ENCODE measurements at places on chromosomes 2 and 18.

GRCh38 chr18:31429623-31430022 is 17.9 kb upstream of the DSG3 start:
- DNase-seq = no peak

DNA sequence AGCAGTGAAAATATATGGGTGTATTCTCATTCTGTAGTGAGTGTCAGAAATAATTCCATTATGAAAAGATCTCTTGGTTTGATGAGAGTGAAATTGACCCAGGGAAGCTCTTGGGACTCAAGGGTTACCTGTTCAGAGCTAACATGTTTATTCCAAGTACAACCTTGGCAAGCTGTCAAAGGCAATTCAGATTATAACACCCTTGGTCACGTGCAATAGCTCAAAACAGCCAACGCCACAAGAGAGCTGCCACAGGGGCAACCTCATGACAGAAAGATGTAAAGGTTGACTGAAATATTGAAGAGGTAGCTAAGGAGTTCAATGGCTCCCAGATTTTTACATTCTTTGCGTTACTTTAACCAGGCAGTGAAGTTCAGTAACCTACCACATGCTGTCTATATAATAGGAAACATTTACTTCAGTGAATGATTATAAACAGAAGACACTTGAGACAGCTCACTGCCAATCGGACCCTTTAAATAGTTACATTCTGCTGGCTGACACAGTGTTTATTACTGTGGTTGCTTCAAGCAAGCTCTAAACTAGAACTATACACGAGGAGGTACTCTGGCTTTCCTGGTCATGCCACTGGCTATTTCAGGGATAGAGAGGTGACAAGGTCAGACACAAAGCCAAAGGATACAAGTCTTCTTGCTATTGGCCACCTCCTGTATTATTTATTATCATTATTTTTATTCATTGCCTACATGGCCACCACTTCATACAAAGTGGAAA is 187.3 kb downstream of the PID1 start:
- no peak for DNase-seq

- no peak for DNase-seq
Measured at GRCh38 chr18:9494778-9495331, 19.5 kb downstream of the RALBP1 start.

DNA sequence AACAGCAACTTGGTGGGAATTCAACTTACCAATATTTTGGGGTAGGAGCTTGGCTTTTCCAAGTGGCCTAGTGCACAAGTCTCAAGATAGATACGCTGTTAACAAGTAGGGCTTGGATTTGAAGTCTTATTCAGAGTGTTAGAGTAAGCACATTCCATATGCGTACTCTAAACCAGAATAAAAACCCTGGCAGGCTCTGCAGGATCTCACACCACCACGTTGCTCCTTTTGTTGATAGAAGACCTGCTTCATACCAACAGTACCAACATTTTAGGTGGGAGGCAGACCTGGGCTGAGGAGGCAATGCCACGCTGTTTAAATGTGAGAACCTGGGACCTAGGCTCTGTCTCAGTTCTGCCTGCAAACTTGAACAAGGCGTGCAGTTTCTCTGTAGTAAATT is 214.0 kb downstream of the RNF144A start:
- DNase-seq = no peak

- no peak for DNase-seq
Measured at GRCh38 chr2:54041135-54041534, 70.3 kb upstream of the PSME4 start.

DNA sequence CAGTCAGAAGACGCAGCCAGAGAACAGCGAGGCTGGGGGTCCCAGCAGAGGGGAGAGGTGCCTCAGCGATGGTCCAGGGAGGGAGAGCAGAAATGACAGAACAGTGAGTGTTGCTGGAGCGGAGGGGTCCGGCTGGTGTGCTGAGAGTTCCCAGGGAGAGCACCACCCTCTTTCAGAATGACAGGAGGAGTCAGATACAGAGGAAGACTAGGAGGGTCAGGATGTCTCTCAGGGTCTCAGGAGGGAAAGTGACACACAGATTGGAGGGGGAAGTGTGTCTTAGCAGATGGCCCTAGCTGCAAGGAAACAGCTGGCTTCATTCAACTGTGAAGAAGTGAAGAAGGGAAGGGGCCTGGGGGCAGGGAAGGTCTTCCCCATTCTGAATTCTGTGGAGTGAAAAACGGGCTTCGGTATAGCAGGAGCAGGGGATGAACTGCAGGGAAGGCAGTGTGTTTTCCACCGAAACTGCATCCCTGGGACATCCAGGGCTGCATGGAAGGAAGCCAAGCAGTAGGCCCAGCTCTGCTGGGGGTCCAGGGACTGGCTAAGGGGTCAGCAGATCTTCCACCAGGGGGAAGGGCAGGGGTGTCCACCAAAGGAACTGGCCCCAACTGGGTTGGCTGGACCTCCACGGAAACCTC is 90.0 kb upstream of the OTOS start:
- DNase-seq = no peak
